Gastroesophageal sphincter (tissue), 4 donors: ENCODE measurements at places on chromosomes 1 and 21. TPM values are rescaled to one million over a fixed set of nuclear protein-coding genes. Genes with fewer than 3 reads are reported as not detected.

Gene OLIG2
- not detected for total RNA-seq

Gene KCNK2
- 3.7 TPM for total RNA-seq

Gene AVPR1B
- total RNA-seq, result not detected

Gene HSD3B2
- total RNA-seq, result not detected

Gene ELAPOR1
- 0.40 TPM for total RNA-seq

Gene GBP2
- total RNA-seq, result 170 TPM

Gene DLGAP3
- total RNA-seq, result not detected
